ENCODE measurements at places on chromosomes 1 and 21. TPM values are rescaled to one million over a fixed set of nuclear protein-coding genes. Genes with fewer than 3 reads are reported as not detected.

MMP23B gene
- 1.7 TPM for total RNA-seq

CFHR1 gene
- 0.56 TPM for total RNA-seq

FAM72A gene
- 11.2 TPM for total RNA-seq

- no peak for DNase-seq
These were observed 5.0 kb upstream of the HPCA start for GRCh38 chr1:32881291-32881690.

GRCh38 chr1:238898856-238899255 lies 487.5 kb upstream of the CHRM3 start:
- DNase-seq: no peak

- no peak for DNase-seq
These were observed 529 bp downstream of the MPZL1 start for GRCh38 chr1:167722152-167722869.

GRCh38 chr1:53378932-53379661 lies 51.2 kb upstream of the LRP8 start:
- DNase-seq: no peak

- DNase-seq: no peak
These were observed 47.9 kb downstream of the ASH1L start for GRCh38 chr1:155514582-155515187.

DNA sequence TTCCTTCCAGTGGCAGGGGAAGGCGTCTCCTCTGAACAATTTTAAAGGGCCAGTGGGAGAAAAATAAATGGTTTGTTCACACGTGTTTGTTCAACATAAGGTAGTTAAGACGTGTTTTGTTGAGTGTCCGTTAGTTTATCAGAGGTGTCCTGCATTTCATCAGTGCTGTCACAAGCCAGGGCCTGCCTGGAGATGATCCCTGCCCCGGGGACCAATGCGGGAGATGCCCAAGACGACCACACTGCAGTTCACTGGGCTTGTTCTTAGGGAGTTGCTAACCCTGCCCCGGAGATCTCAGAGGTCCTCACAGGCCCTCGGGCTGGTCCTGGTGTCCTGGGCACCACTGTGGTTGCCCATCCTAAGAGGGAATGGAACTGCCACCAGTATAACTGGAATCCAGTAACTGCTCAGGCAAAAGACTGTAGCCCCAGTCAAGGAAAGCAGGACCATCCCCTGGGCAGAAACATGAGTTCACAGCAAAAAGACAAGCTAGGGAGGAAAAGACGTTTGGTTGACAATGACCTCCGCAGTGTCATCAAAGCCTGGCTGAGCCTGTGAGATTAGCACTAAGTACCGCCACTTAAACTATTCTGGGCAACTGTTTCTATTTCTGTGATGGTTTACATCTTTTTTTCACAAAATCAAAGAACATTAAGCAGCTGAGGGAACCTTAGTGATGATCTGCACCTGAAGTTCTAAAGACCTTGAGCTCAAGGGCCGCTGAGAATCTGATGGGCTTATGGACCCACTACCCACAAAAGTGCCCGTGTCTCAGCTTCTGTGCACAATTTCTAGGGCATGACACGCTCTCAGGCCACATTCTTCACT lies 44.9 kb upstream of the LIN9 start:
- DNase-seq: no peak

Measured in neural crest cell (in vitro differentiated cells).